ENCODE measurements at places on chromosomes 2 and 18. TPM values are rescaled to one million over a fixed set of nuclear protein-coding genes. Genes with fewer than 3 reads are reported as not detected.

The LTBP1 gene
- total RNA-seq = 2.2 TPM

The DYSF gene
- 0.04 TPM for total RNA-seq

The HOXD12 gene
- 0.58 TPM for total RNA-seq

The IL1F10 gene
- total RNA-seq = not detected

The STON1 gene
- 1.9 TPM for total RNA-seq

The VWA3B gene
- total RNA-seq = not detected

The CFC1 gene
- not detected for total RNA-seq

The CENPA gene
- total RNA-seq = 59.2 TPM

The C2orf81 gene
- total RNA-seq = 1.6 TPM

The CLEC4F gene
- total RNA-seq = 1.1 TPM

The EML6 gene
- 1.7 TPM for total RNA-seq

The NTSR2 gene
- not detected for total RNA-seq

The GDF7 gene
- not detected for total RNA-seq

The RBM43 gene
- total RNA-seq = 4.9 TPM

The RTP5 gene
- not detected for total RNA-seq

The CHRND gene
- not detected for total RNA-seq

The CXCR4 gene
- 3.6 TPM for total RNA-seq

The CASP8 gene
- 28.4 TPM for total RNA-seq

The DCDC2C gene
- total RNA-seq = 0.81 TPM

The SLC38A11 gene
- total RNA-seq = not detected

The FOXD4L1 gene
- total RNA-seq = not detected

The CCL20 gene
- total RNA-seq = not detected

The ANKRD29 gene
- 2.6 TPM for total RNA-seq

The HOXD13 gene
- 32.7 TPM for total RNA-seq

The CNGA3 gene
- total RNA-seq = not detected

The RPRM gene
- not detected for total RNA-seq

The DAW1 gene
- total RNA-seq = 1.2 TPM

The FHOD3 gene
- 0.34 TPM for total RNA-seq

The SCG2 gene
- total RNA-seq = 27.0 TPM

The DNAJC27 gene
- total RNA-seq = 6.7 TPM

The DSG2 gene
- total RNA-seq = not detected

The CFAP65 gene
- 0.83 TPM for total RNA-seq

The RELCH gene
- total RNA-seq = 31.6 TPM

The IL36A gene
- not detected for total RNA-seq

The HS6ST1 gene
- total RNA-seq = 56.7 TPM

The TXNL4A gene
- 201 TPM for total RNA-seq

The AFF3 gene
- total RNA-seq = not detected

The MROH2A gene
- total RNA-seq = 0.92 TPM

The LOXL3 gene
- total RNA-seq = 0.88 TPM

The KRCC1 gene
- 9.3 TPM for total RNA-seq

The LRRTM4 gene
- 0.15 TPM for total RNA-seq

The RAB17 gene
- total RNA-seq = 0.62 TPM

The SERPINB4 gene
- total RNA-seq = not detected

The ADD2 gene
- total RNA-seq = 6.6 TPM

The REG3G gene
- total RNA-seq = not detected

The PDE1A gene
- total RNA-seq = 3.1 TPM

The ZSWIM2 gene
- total RNA-seq = not detected

Measured in A673 (cell line).